Activated CD8-positive, alpha-beta memory T cell treated with anti-CD3 and anti-CD28 coated beads, Interleukin-2, amount 10 ng/mL, durations not matched to agents 7 days and 5 days (primary cell): ENCODE measurements at places on chromosomes 5 and 9. TPM values are rescaled to one million over a fixed set of nuclear protein-coding genes. Genes with fewer than 3 reads are reported as not detected.
A peak's percentile ranks its signal among the peaks of the same experiment; 100 is the strongest.

DNA sequence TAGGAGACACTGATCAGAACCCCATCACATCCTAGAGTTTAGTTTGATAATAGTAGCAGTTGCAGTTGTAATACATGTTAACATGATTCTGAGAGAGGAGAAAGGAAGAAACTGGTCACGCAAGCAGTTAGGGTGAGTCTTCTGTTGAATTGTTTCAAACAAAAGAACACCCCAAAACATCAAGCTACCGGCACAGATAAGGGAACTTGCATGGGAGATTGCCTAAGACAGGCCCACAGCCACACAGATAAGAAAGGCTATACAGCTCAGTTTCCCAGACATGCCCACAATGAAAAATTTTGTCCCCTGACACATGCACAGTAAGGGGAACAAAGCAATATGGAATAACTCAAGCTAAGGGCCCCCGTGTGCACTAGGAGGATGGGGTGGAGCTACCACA lies 15.9 kb downstream of the HSPB3 start:
- H3K27me3 ChIP-seq, result peaks cover 7% of the 10 kb centered on the region
- H3K4me1 ChIP-seq, result peaks cover 9% of the 10 kb centered on the region
- DNase-seq, result no peak
- no peaks in the 10 kb centered on the region for H3K36me3 ChIP-seq
- H3K4me3 ChIP-seq, result no peak overlapping the region

- H3K36me3 ChIP-seq, result no peaks in the 10 kb centered on the region
- H3K4me3 ChIP-seq, result no peak overlapping the region
- DNase-seq, result no peak
- H3K27ac ChIP-seq, result no peak overlapping the region
Observed at GRCh38 chr5:78541086-78541654, 107.4 kb downstream of the LHFPL2 start.

- no peak overlapping the region for H3K4me3 ChIP-seq
- peaks cover 25% of the 10 kb centered on the region for H3K36me3 ChIP-seq
- DNase-seq, result no peak
- no peaks in the 10 kb centered on the region for H3K27me3 ChIP-seq
- peak overlapping the region; percentile 10 for H3K27ac ChIP-seq
Observed at GRCh38 chr5:134206627-134207160, 19.2 kb downstream of the PPP2CA start.

GRCh38 chr9:72292256-72292682 lies 72.7 kb downstream of the ZFAND5 start:
- no peak overlapping the region for H3K4me3 ChIP-seq
- H3K36me3 ChIP-seq, result no peaks in the 10 kb centered on the region
- H3K27me3 ChIP-seq, result peaks cover 6% of the 10 kb centered on the region
- no peak for DNase-seq

- no peak for DNase-seq
- no peak overlapping the region for H3K4me3 ChIP-seq
- H3K36me3 ChIP-seq, result no peaks in the 10 kb centered on the region
- H3K27ac ChIP-seq, result no peak overlapping the region
- H3K27me3 ChIP-seq, result no peaks in the 10 kb centered on the region
Observed at GRCh38 chr5:83740741-83741140, 20.1 kb upstream of the HAPLN1 start.

DNA sequence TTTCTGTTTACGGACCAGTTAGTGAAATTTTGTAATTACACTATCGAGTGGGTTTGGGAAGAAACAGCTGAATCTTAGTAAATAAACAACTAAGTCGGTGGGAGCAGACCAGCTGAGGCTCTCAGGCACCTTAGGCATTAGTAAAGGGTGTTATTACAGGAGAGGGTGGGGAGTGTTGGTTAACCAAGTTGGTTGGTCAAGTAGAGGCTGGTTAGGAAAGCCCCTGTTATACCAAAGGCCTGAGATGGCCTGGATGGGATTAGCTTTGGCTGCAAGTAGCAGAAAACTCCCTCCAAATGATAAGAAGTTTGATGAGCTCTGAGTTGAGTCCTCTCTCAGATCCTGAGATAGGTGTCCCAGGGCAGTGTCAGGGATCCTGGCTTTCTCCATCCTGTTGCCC lies 81.3 kb downstream of the PPARGC1B start:
- H3K4me1 ChIP-seq, result no peaks in the 10 kb centered on the region
- no peaks in the 10 kb centered on the region for H3K36me3 ChIP-seq
- H3K4me3 ChIP-seq, result no peak overlapping the region
- DNase-seq, result no peak

- H3K27me3 ChIP-seq, result no peaks in the 10 kb centered on the region
- no peak for DNase-seq
- H3K36me3 ChIP-seq, result no peaks in the 10 kb centered on the region
- H3K4me3 ChIP-seq, result no peak overlapping the region
- H3K4me1 ChIP-seq, result no peaks in the 10 kb centered on the region
Observed at GRCh38 chr5:136620016-136620419, 254.7 kb upstream of the TRPC7 start.

- H3K36me3 ChIP-seq, result no peaks in the 10 kb centered on the region
- H3K27me3 ChIP-seq, result peaks cover 6% of the 10 kb centered on the region
- no peak for DNase-seq
- H3K4me1 ChIP-seq, result peaks cover 7% of the 10 kb centered on the region
- no peak overlapping the region for H3K27ac ChIP-seq
Observed at GRCh38 chr9:77449240-77450084, 198.7 kb downstream of the GNA14 start.

DNA sequence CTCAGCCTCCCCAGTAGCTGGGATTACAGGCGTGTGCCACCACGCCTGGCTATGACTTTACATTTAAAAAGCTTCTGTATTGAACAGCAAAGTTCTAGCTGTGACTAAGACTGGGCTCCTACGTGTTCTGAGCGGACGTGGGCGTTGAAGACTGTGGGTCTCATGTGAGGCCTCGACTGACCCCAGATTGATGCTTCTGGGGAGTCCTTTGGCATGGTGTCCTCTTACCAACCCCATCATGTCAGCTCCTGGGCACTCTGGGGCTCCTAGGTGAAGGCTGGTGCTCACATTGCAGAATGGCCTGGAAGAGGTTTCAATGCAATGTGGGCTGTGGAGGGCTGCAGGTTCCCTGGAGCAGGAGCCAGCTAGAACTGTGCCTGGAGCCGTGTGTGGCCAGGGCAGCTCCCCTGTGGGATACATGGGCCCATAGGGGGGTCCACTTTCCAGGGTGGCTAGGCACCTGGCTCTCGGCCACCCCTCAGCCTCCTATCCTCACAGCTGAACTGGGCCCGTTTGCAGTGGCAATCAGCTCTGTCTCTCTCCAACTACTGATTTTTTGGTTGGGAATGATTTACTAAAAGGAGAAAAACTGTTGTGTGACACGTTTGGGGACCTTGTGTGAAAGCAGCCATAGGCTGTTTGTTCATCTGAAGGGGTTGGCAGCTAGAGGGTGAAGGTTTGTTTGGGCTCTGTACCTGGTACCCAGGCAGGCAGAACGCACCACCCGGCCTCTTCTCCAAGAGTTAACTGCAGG lies 29.7 kb downstream of the SLC25A25 start:
- peaks cover 8% of the 10 kb centered on the region for H3K36me3 ChIP-seq
- no peaks in the 10 kb centered on the region for H3K27me3 ChIP-seq
- no peak overlapping the region for H3K4me3 ChIP-seq

GRCh38 chr5:45765561-45765960 lies 69.4 kb upstream of the HCN1 start:
- H3K27me3 ChIP-seq, result no peaks in the 10 kb centered on the region
- H3K4me1 ChIP-seq, result no peaks in the 10 kb centered on the region
- no peaks in the 10 kb centered on the region for H3K36me3 ChIP-seq
- no peak overlapping the region for H3K27ac ChIP-seq

Gene IRGM
- 3.8 TPM for total RNA-seq

DNA sequence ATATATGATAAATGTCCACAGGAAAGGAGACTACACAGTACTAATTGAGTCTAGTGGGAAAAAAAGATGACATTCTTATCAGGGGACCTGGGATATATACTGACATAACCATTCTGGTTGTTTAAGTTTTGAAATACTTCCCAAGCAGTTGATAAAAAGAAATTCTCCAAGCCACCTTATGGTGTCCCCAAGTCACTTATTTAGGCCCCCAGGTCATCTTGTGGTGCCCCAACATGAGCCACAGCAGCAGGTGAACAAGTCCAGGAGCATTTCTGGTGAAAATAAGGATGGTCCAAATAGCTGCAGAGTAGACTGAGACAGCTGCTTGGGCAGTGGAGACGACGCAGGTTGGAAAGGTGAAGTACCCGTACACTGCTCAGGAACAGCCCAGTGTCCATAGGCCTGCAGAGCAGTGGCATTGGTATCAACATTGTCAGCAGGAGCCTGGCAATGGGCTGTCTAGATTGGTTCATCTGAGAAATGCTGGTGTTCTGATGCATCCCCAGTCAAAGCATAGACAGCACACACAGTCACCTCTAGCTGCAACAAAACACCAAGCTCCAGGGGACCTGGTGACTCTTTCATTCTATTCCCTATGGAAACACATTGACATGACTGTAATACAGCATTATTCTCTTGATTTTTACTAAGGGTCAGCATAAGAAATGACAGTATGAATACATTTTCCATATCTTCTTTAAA lies 430.6 kb downstream of the NR2F1-AS1 start:
- no peaks in the 10 kb centered on the region for H3K4me1 ChIP-seq
- no peak for DNase-seq
- H3K27ac ChIP-seq, result no peak overlapping the region
- H3K27me3 ChIP-seq, result no peaks in the 10 kb centered on the region
- H3K36me3 ChIP-seq, result no peaks in the 10 kb centered on the region

- H3K4me3 ChIP-seq, result no peak overlapping the region
- peaks cover 9% of the 10 kb centered on the region for H3K36me3 ChIP-seq
- no peaks in the 10 kb centered on the region for H3K27me3 ChIP-seq
- DNase-seq, result no peak
- H3K4me1 ChIP-seq, result peaks cover 12% of the 10 kb centered on the region
Observed at GRCh38 chr5:149365418-149365817, 7.6 kb downstream of the PCYOX1L start.

GRCh38 chr9:68476847-68477246 lies 63.8 kb downstream of the TMEM252 start:
- no peaks in the 10 kb centered on the region for H3K4me1 ChIP-seq
- no peak for DNase-seq
- H3K27ac ChIP-seq, result no peak overlapping the region
- H3K4me3 ChIP-seq, result no peak overlapping the region
